ENCODE measurements at places on chromosomes 13 and 19. TPM values are rescaled to one million over a fixed set of nuclear protein-coding genes. Genes with fewer than 3 reads are reported as not detected.

DNA sequence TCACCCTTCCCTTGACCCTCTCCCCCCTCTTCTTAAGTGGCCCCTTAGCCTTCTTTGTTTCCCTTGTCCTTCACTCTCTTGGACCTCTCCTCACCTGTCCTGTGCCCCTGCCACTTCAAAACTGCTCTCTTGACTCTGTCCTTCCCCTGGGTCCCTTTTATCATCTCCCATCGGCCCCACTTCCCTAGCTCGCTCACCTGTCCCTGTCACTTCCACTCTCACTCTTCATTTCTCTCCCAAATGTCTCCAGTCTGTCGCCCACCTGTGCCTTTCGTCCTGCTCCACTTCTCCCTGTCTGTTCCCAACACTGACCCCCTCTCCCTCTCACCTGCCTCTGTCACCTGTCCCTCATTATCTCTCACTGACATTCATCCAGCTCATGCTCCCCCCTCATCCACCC, 699 bp downstream of the IFNL1 start:
- no peak overlapping the region for H3K4me3 ChIP-seq
- no peaks in the 10 kb centered on the region for H3K36me3 ChIP-seq
- peaks cover 17% of the 10 kb centered on the region for H3K27me3 ChIP-seq
- H3K27ac ChIP-seq, result no peak overlapping the region
- H3K4me1 ChIP-seq, result no peaks in the 10 kb centered on the region

GRCh38 chr13:20438801-20439200, 86.9 kb downstream of the CRYL1 start:
- H3K4me1 ChIP-seq, result no peaks in the 10 kb centered on the region
- H3K27ac ChIP-seq, result no peak overlapping the region
- no peak overlapping the region for H3K4me3 ChIP-seq
- no peaks in the 10 kb centered on the region for H3K27me3 ChIP-seq

DNA sequence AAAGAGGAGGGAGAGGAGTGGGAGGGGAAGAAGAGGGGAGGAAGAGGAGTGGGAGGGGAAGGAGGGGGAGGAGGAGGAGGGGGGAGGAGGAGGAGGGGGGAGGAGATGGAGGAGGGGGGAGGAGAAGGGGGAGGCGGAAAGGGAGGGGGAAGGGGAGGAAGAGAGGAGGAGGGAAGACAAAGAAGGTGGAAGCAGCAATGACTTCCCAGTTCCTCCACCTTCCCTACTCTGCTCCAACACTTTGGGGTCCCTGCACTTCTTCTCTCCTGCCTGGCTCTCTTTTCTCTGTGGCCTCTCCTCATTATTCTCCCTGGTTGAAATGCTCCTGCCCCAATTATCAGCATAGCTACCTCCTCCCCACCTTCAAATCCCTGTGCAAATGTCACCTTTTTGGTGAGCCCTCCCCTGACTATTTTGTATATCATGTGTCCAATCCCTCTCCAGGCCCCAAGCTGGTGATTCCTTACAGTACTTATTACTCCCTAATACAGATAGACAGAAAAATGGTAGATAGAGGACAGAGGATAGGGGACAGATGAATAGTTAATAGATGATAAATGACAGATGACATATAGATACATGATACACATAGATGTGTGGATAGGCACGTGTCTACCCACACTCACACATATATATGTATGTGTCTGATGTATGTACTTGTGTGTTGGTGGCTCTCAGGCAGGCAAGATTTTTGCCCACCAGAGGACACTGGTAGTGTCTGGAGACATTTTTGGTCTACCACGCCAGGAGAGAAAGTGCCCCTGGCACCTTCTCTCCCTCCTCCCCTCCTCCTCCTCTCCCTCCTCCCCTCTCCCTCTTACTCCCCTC, 25.2 kb downstream of the NLRP9 start:
- DNase-seq, result no peak
- no peak overlapping the region for H3K4me3 ChIP-seq
- H3K4me1 ChIP-seq, result no peaks in the 10 kb centered on the region
- no peaks in the 10 kb centered on the region for H3K36me3 ChIP-seq

- H3K36me3 ChIP-seq, result no peaks in the 10 kb centered on the region
- DNase-seq, result no peak
- H3K4me3 ChIP-seq, result no peak overlapping the region
- no peaks in the 10 kb centered on the region for H3K4me1 ChIP-seq
- H3K27me3 ChIP-seq, result no peaks in the 10 kb centered on the region
These were observed 52.7 kb upstream of the MCF2L start for GRCh38 chr13:112916296-112916695.

DNA sequence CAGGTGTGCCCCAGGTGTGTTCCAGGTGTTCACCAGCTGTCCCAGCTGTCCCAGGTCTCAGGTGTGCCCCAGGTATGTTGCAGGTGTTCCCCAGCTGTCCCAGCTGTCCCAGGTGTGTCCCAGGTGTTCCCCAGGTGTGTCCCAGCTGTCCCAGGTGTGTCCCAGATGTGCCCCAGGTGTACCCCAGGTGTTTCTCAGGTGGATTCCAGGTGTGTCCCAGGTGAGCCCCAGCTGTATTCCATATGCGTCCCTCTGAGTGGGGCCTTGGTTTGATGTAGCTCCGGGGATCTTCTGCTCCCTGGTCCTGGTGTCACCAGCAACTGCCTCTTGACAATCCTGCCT, 719 bp upstream of the GRK1 start:
- no peaks in the 10 kb centered on the region for H3K27me3 ChIP-seq
- no peak overlapping the region for H3K27ac ChIP-seq
- H3K4me3 ChIP-seq, result no peak overlapping the region
- H3K4me1 ChIP-seq, result peaks cover 10% of the 10 kb centered on the region
- DNase-seq, result peak; percentile 11

GRCh38 chr19:1361601-1362386, 21.9 kb upstream of the NDUFS7 start:
- H3K27me3 ChIP-seq, result no peaks in the 10 kb centered on the region
- peak overlapping the region; percentile 45 for H3K27ac ChIP-seq
- H3K4me3 ChIP-seq, result peak overlapping the region; percentile 13
- no peak for DNase-seq
- H3K4me1 ChIP-seq, result peaks cover 19% of the 10 kb centered on the region
- peaks cover 94% of the 10 kb centered on the region for H3K36me3 ChIP-seq

GNG8 gene
- total RNA-seq, result not detected

ZNF536 gene
- total RNA-seq, result 2.7 TPM

DNA sequence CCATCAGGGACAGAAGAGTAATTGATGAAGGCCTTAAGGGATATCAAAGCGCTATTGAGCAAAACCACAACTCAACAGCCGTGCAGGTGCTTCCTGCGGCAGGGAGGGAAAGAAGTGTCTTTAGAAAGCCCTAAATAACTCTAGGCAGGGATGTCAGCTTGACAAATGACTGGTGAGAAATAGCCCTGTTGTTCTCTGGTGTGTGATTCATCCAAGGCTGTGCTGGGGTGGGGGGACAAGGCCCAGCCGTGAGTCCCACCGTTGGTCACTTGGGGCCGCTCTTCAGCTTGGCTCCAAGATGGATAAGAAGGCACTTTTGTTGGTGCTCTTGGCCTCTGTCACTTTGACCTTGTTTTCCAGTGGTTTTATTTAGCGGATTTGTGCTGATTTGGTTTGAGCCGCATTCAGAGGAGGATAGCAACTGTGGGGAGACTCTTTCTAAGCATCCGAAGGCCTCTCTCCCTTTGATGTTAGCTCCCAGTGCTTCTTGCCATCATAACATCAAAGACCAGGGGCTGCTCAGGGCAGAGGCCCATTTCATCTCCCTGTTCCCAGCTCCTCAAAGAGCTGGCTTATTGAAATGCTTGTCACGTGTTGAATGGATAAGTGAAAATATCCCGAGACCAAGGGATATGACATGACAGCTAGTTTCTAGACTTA, 130.3 kb upstream of the SERP2 start:
- H3K27me3 ChIP-seq, result no peaks in the 10 kb centered on the region
- no peak overlapping the region for H3K4me3 ChIP-seq
- H3K4me1 ChIP-seq, result peaks cover 5% of the 10 kb centered on the region
- peak; percentile 35 for DNase-seq

F7 gene
- not detected for total RNA-seq

PDCD2L gene
- 9.0 TPM for total RNA-seq

DNA sequence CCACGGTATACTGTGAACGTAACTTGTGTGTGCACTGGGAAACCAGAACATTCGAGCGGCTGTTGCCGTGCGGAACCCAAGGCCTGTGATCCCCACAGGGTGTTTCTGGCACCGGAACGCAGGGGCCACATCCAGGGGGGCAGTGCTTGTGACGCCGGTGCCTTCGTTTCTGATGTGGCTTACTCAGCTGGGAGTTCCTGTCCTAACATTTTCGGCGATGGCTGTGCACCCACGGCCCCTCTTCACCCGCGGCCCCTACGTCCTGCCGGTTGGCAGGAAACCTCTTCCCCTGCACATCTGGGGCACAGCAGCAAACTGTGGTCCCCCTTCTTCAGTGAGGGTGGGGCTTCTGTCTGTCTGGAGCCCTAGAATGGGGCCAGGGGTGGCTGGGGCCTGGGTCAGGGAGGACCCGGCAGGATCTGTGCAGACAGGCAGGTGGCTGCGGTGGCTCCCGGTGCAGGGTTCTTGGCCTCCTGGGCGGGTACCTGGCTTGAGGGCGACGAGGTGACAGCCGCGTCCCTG, 26.2 kb downstream of the CSNK1G2 start:
- H3K4me3 ChIP-seq, result no peak overlapping the region
- H3K4me1 ChIP-seq, result peaks cover 5% of the 10 kb centered on the region
- no peaks in the 10 kb centered on the region for H3K27me3 ChIP-seq
- no peak overlapping the region for H3K27ac ChIP-seq
- peaks cover 45% of the 10 kb centered on the region for H3K36me3 ChIP-seq

- DNase-seq, result no peak
- H3K4me3 ChIP-seq, result no peak overlapping the region
- no peak overlapping the region for H3K27ac ChIP-seq
- H3K4me1 ChIP-seq, result no peaks in the 10 kb centered on the region
- H3K36me3 ChIP-seq, result no peaks in the 10 kb centered on the region
- no peaks in the 10 kb centered on the region for H3K27me3 ChIP-seq
These were observed 2.7 kb downstream of the KLK3 start for GRCh38 chr19:50857366-50857765.

DNA sequence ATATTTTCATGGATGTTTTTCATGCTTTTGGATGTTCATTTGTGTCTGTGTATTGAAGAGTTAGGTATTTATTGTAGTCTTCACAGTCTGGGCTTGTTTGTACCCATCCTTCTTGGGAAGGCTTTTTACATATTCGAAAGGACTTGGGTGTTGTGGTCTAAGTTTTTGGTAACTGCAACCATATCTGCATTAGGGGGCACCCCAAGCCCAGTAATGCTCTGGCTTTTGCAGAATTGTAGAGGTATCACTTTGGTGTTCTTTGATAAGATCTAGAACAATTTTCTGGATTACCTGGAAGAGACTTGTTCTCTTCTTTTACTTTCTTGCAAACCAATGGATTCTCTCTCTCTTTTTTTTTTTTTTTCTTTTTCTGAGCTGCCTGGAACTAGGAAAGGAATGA, 581.3 kb downstream of the DACH1 start:
- no peak overlapping the region for H3K27ac ChIP-seq
- no peak for DNase-seq
- no peaks in the 10 kb centered on the region for H3K27me3 ChIP-seq
- H3K4me3 ChIP-seq, result no peak overlapping the region
- no peaks in the 10 kb centered on the region for H3K36me3 ChIP-seq

SLC25A41 gene
- not detected for total RNA-seq

DNA sequence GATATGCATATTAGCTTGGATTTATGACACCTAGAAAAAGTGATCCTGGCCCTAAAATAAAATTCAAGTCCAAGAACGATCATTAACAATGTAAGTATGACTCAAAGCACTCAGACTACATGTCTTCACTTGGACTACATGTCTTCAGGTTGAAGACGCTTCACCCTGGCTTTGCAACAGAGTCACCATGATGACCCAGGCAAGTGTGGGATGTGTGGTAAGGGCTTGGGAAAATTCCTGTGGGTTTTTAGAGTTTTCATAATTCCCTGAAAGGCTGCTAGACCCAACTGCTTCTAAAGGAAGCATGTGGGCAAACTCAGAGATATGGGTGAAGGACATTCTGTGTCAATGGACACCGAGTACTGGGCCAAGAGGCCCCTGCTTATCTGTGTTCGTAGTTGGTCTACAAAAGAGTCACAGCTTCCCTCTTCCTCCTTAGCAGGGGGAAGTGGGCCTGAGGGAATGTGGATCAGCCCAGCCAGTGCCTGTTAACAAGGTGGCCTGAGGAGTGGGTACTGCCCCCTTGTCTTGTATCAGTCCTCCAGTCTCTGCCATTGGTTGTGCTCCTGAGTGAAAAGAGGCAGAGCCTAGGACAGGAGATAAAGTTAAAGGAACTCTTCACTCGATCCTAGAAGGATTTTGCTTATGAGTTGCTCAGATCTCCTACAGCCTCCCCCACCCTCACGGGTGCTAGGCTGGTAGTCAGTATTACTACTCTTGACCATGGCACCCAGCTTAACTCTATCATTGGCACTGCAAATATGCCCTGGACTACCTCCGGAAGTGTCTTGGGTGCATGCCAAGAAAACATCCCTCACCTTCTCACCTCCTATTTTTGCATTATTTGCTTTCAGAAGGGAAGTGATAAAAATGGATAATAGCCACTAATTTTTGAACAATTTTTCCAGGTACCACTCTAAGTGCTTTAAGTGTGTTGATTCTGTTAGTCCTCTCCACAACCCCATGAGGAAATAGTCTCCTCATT, 406.3 kb downstream of the COG6 start:
- no peak overlapping the region for H3K27ac ChIP-seq
- H3K27me3 ChIP-seq, result no peaks in the 10 kb centered on the region
- H3K36me3 ChIP-seq, result no peaks in the 10 kb centered on the region
- no peak overlapping the region for H3K4me3 ChIP-seq
- DNase-seq, result no peak
- H3K4me1 ChIP-seq, result peaks cover 46% of the 10 kb centered on the region

DNA sequence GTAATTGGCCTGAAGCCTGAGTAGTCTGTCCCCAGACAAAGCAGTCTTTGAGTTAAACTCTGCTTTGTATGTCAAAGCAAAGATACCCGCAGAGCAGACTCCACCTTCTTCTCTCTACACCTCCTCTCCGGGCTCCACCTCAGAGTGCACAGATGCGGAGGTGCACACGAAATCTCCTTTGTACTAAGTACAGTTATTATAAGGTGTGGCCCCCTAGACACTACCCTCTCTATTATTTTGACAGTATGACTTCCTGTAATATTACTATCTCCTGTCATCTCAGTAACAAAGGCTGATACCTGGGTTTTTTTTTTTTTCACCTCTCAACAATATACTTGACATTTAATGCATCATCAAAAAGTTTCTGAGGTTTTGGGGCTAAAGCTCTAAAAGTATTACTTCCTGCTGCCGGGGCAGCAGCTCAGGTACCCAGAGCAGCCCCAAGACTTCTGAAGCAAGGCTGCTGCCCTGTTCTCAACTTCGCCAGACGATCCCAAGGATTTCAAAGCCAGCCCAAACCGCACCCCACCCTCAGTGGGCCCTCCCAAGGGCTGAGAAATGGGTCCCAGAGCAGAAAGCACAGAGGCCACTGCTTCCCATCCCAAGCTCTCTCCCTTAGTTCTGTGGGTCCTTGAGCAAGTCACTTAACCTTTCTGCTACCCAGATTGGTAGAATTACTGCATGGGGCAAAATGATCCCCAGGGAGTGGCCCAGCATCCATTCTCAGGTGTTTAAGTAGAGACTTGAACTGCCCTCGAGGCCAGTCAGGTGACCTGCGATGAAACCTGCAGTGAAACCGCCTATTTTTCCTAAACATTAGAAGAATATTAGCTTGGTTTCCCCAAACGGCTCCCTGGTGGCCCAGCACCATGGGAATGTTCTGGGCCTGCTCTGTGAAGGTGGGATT, 180.6 kb downstream of the FOXO1 start:
- peak overlapping the region; percentile 6 for H3K27ac ChIP-seq
- no peak overlapping the region for H3K4me3 ChIP-seq
- peaks cover 4% of the 10 kb centered on the region for H3K4me1 ChIP-seq
- peak; percentile 55 for DNase-seq
- H3K27me3 ChIP-seq, result no peaks in the 10 kb centered on the region

CLEC11A gene
- total RNA-seq, result not detected

GRCh38 chr19:51387924-51388389, at the start of gene LIM2:
Gene LIM2 (minus strand): TSS chr19:51387974. CDS start chr19:51387443, 531 bp downstream.
- no peaks in the 10 kb centered on the region for H3K36me3 ChIP-seq
- no peaks in the 10 kb centered on the region for H3K27me3 ChIP-seq
- H3K4me3 ChIP-seq, result no peak within 1 kb of the TSS
